ENCODE measurements at places on chromosomes 11 and 22.
A peak's percentile ranks its signal among the peaks of the same experiment; 100 is the strongest.

GRCh38 chr22:47089796-47090460 lies 327.5 kb downstream of the TBC1D22A start:
- no peak for DNase-seq

GRCh38 chr11:86917589-86917988 lies 37.6 kb downstream of the FZD4 start:
- no peak for DNase-seq

- DNase-seq: no peak
Measured at GRCh38 chr11:67283481-67283963, 5.6 kb upstream of the ANKRD13D start.

DNA sequence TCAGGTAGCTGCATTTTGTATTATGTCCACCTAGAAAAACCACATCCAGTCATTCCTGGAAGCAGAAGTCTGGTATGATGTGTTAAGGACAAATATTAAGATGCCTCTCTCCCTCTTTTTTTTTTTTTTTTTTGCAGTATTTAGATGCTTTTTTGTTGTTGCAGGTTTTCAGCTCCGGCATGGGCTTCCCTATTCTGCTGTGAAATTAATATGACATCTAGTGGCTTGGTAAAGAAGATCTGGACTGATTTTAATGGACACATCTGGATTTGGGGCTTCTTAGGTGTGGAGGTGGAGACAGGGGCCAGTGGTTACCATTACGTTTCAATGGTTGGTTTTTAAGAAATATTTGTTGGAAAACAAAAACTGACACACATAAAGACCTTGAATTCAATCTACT lies 47.5 kb upstream of the RASSF10 start:
- peak; percentile 28 for DNase-seq

DNA sequence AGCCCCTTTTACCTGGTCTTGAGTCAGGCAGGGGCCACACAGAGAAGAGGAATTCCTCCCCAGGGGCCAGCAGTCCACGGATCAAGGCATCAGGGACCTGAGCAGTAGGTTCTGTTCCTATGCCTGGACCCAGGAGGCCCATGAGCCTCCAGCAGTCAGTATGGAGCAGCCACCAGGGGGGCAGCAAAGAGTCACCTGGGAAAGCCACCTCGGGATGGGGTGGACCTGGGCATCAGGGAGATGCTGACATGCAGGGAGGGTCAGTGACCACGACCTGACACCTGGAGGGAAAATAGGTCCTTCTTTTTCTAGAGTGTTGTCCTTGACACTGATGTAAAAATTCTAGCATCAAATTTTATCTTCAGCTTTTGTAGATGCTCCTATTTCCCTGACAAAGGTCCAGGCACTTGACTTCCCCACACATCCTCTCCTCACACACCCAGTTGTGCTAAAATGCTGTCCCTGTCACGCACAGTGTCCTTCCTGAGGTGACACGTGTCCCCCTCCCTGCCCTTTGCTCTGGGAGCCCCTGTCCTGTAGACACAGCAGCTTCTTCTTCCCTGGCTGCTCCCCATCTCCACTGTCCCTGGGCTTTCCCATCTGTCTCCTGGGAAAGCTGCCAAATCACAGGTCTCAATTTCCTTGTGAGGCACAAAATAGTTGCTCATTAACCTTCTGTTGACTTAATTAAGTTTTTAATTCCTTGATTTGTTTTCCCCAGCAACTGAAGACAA lies 70.0 kb upstream of the IGLL5 start:
- DNase-seq: no peak

DNA sequence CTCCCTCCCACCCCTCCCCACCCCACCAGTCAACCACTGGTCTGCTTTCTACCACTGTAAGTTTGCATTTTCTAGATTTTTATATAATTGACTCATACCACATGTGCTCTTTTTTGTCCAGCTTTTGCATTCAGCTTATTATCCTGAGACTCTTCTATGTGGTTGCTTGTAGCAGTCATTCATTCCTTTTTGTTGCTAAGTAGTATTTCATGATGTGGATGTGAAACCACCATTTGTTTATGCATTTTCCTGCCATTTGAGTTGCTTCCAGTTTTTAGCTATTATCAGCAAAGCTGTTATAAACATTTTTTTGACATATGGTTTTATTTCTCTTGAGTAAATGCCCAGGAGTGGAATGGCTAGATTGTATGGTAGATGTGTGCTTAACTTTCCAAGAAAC lies 77.0 kb upstream of the FGF3 start:
- no peak for DNase-seq

GRCh38 chr11:19173004-19173689 lies 28.6 kb downstream of the CSRP3 start:
- DNase-seq: peak; percentile 11

- DNase-seq: peak; percentile 99
Measured at GRCh38 chr22:38788021-38788816, 5.7 kb downstream of the DNAL4 start.

DNA sequence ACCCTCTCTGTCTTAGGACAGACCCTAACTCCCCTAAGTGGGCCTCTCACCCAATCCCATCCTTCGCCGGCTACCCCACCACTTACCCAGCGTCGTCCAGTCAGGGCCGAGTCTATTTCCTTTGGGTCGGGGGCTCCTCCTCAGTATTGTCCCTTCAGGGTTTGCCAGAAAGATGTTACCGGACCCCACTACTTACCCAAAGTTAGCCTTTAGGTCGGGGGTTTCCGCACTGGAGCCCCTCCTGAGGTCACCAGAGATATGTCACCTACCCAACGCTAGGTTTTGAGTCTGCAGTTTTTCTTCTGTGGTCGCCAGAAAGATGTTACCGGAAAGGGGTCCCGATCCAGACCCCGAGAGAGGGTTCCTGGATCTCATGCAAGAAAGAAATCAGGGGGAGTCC lies 17.9 kb upstream of the B4GALNT4 start:
- no peak for DNase-seq

DNA sequence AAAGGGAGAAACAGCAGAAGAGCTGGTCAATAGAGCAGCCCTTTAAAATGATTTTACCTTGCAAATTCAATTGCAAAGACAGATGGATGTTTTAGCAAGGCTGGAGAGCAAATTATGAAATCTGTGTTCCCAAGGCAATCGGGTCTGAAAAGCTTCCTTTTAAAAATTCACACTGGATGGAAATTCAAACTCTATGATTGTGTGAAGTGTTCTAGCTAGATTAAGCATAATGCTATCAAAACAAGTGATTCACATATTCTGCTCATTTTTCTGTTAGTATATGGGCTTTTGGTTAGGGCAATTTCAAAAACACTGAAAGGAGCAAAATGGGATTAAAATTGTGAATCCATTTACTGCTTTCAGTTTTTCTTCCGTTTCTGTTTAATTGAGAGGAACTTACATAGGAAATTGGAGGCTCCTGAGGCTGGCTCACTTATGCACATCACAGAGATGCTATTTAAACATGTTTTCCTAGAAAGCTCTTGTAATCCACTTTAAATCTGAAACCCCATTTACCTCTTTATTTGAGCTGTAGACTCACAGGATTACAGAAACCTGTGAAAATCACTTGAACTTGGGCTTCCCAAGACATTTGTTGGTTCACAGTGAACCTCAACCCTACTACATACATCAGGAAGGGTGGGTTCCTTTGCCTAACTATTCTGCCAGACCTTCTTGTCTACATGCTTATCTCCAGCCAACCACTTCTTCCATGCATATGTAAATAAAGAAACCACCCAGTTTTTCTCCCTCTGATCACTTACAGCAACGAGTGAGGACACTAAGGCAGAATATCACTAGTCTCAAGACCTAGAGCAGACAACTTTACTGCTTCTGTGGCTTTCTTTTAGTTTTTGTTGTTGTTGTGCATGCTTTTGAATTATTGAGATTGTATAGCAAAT lies 201.9 kb upstream of the PITPNB start:
- DNase-seq: peak; percentile 17

- peak; percentile 34 for DNase-seq
Measured at GRCh38 chr11:95465887-95466286, 234.9 kb upstream of the SESN3 start.
